Mesothelial cell of epicardium (in vitro differentiated cells): ENCODE measurements at places on chromosomes 7 and 10.

DNA sequence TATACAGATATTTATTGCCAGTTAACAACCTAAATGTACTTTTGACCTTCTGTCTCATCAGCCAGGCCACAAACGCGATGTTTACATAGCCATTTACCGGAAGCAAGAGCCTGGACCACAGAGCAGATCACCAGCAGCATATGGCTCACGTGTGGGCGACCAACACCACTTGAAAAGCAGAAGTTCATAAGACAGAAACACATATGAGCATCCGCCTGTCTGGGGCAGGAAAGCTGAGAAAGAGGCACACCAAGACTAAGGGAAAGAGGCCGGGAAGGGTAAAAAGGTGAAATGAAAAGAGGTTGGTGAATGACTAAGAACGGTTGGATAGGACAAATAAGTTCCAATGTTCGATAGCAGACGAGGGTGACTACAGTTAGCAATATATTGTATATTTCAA lies 1.3 kb downstream of the ABCB1 start:
- DNase-seq = no peak
- H3K4me3 ChIP-seq = no peak overlapping the region
- no peak overlapping the region for H3K27ac ChIP-seq
- H3K4me1 ChIP-seq = peaks cover 10% of the 10 kb centered on the region

DNA sequence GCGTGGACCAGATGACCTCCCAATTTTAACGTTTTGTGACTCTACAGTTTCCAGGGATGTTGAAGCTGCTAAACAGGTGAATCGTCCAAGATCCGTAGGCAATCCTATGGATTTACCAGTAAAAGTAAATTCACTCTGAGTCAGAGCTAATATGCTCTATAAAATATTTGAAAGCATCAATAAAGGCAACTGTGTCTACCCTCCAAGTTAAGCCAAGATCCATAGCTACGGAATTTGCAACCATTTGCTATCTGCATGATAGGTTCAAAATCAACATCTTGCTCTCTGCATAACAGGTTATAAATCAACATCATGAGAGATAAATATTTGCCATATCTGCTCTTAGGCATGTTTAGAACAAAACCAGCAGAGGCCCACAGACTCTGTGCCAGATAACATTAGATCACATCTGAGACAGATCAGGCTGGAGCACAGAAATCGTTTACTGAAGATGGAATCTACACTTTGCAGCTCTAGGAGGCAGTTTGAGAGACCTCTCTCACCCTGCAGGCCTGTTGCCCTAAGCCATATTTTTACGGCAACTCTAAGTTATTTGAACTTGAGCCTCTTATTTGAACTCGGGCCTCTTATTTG lies 80.7 kb upstream of the PDCD4 start:
- no peak overlapping the region for H3K4me3 ChIP-seq
- H3K36me3 ChIP-seq = peaks cover 3% of the 10 kb centered on the region
- H3K4me1 ChIP-seq = peaks cover 64% of the 10 kb centered on the region
- no peak for DNase-seq
- no peaks in the 10 kb centered on the region for H3K27me3 ChIP-seq

DNA sequence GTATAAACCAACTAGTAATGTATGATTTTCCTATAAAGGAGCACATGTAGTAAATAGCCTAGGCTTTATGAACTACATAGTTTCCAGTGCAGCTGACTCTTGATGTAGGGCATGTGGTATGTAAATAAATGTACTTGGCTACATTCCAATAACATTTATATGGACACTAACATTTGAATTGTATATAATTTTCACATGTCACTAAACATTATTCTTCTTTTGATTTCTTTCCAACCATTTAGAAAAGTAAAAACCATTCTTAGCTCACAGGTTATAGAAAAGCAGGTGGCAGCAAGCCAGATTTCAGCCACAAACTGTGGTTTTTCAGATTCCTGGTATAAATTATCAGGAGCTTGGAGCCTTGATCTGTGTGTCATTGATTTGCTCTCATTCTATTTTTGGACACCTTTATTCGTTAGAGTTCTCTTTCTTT lies 1182.0 kb downstream of the CNTNAP2 start:
- H3K27ac ChIP-seq = no peak overlapping the region
- peaks cover 4% of the 10 kb centered on the region for H3K27me3 ChIP-seq
- H3K4me1 ChIP-seq = peaks cover 11% of the 10 kb centered on the region
- DNase-seq = no peak
- no peaks in the 10 kb centered on the region for H3K36me3 ChIP-seq

DNA sequence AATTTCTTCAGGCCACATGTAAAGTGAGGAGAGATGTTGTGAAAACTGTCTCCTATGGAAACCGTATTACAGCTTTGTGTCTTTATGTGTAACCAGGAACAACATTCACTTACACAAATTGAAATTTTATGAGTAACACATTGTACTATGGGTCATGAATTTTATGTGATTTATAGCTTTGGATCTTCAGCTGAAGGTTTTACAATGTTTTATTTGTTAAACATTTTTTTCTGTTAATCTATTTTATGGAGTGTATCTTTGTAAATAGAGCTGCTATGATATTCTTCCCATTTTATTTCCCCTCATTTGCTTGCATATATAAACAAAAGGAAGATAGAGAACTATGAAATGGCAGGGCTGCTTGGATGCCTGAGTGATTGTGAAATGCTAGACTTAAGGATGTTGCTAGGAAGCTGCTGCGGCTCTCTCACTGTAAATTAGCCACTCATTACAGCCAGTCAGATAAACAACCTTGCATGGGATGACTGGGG lies 104.5 kb upstream of the PCLO start:
- peaks cover 7% of the 10 kb centered on the region for H3K4me1 ChIP-seq
- no peaks in the 10 kb centered on the region for H3K36me3 ChIP-seq
- H3K4me3 ChIP-seq = no peak overlapping the region

- H3K27me3 ChIP-seq = no peaks in the 10 kb centered on the region
- H3K36me3 ChIP-seq = peaks cover 53% of the 10 kb centered on the region
- H3K4me3 ChIP-seq = no peak overlapping the region
Measured at GRCh38 chr7:141558544-141559183, 7.5 kb downstream of the AGK start.

DNA sequence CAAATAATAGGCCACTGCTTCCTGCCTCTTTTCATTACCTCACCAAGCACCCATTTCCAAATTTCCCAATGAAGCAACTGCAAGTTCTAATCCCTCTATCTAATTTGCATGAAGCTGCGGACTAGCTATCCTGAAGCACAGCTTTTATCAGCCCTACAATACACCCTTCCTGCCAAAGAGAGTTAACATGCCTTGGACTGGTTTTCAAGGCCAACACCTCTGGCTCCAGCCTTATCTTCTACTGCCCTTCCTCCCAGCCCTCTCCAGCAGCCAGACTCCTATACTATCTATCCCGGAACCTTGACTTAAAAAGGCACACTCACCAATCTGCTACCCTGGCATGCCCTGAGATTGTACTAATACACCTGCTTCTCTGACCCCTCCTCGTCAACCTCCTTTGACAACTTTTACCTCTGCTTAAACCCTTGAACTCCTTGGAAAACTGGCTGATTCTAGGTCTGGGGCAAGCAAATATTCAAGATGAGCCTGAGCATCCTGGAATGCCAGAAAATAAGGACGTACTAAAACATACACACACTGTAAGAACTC lies 73.4 kb downstream of the SGMS1 start:
- peaks cover 7% of the 10 kb centered on the region for H3K36me3 ChIP-seq
- no peak overlapping the region for H3K27ac ChIP-seq
- DNase-seq = no peak
- H3K4me1 ChIP-seq = peaks cover 22% of the 10 kb centered on the region
- no peak overlapping the region for H3K4me3 ChIP-seq

GRCh38 chr10:12556039-12556438 lies 206.7 kb downstream of the CAMK1D start:
- H3K27me3 ChIP-seq = peaks cover 25% of the 10 kb centered on the region
- no peak overlapping the region for H3K27ac ChIP-seq
- DNase-seq = no peak
- no peak overlapping the region for H3K4me3 ChIP-seq

DNA sequence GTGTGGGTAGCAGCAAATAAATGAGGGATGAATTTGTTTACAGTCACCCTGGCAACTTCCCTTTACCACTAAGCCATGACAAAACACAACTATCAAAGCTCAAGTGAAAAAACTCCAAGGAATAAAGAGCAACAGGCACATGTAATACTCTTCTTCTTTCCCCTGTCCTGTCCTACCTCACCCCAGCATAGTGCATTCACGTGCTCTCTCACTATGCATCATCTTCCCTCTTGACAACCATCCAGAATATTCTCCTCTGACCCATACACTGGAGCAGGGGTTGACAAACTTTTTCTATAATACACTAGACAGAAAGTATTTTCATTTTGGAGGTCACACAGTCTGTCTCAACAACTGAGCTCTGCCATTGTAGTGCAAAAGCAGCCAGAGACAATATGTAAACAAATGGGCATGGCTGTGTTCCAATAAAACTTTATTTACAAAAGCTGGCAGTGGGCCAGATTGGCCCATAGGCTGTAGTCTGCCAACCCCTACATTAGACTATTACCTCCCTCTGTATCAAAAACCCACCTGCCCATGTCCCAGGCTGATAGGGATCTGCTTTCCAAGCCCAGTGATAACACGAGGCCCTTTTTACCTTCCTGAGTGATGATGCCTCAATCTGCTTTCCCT lies 354.5 kb downstream of the FGFR2 start:
- DNase-seq = no peak
- H3K36me3 ChIP-seq = no peaks in the 10 kb centered on the region
- no peak overlapping the region for H3K27ac ChIP-seq
- H3K4me3 ChIP-seq = no peak overlapping the region

DNA sequence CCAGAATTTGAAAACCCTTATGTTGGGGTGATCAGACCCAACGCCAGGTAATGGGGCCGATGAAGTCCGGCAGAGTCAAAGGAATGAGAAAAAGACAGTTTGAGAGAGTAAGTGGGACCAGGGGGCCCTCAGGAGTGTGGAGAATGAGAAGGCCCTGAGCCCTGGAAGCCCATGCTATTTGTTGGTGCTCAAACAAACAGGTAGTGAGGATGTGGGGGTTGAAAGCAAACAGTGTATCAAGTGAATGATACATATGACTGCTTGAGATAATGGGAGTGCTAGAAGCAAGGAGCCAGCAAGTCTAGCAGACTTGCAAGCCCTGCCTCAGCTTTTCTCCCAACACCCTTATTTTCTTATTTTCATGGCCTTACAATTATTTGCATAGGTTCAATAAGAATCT lies 11.2 kb upstream of the SEPTIN14 start:
- no peak overlapping the region for H3K27ac ChIP-seq
- no peaks in the 10 kb centered on the region for H3K36me3 ChIP-seq
- no peaks in the 10 kb centered on the region for H3K27me3 ChIP-seq
- H3K4me3 ChIP-seq = no peak overlapping the region
- no peak for DNase-seq
- no peaks in the 10 kb centered on the region for H3K4me1 ChIP-seq

DNA sequence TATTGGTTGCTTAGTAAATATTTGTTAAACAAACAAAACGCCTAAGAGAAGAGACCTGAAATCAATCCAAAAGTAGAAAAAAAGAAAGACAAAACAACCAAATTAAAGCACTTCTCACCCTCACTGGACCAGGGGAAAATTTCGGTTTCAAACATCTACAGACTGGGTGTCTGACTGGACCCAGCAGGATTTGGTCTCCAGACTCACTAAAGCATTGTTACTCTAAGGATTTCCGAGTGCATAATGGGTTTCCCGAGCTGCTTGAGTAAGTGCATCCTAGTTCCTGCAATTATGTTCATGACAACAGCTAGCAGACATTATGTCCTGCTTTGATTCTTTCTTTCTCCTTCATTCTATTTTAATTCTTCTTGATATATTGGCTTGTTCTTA lies 51.8 kb upstream of the FAM3C start:
- no peak overlapping the region for H3K4me3 ChIP-seq
- DNase-seq = no peak
- no peaks in the 10 kb centered on the region for H3K36me3 ChIP-seq

GRCh38 chr10:987620-987869 lies 689 bp upstream of the GTPBP4 start:
- peak overlapping the region; percentile 92 for H3K4me3 ChIP-seq
- H3K27me3 ChIP-seq = no peaks in the 10 kb centered on the region
- no peak for DNase-seq
- H3K27ac ChIP-seq = peak overlapping the region; percentile 97

GRCh38 chr10:117169480-117169879 lies 27.8 kb upstream of the KCNK18 start:
- H3K4me1 ChIP-seq = peaks cover 14% of the 10 kb centered on the region
- peaks cover 100% of the 10 kb centered on the region for H3K27me3 ChIP-seq
- no peaks in the 10 kb centered on the region for H3K36me3 ChIP-seq
- H3K4me3 ChIP-seq = no peak overlapping the region
- H3K27ac ChIP-seq = no peak overlapping the region

GRCh38 chr10:129509835-129510234 lies 42.8 kb downstream of the MGMT start:
- peaks cover 14% of the 10 kb centered on the region for H3K36me3 ChIP-seq
- H3K4me3 ChIP-seq = no peak overlapping the region
- H3K27ac ChIP-seq = no peak overlapping the region
- H3K27me3 ChIP-seq = no peaks in the 10 kb centered on the region
- no peak for DNase-seq
- peaks cover 12% of the 10 kb centered on the region for H3K4me1 ChIP-seq

GRCh38 chr10:18231480-18231879 lies 91.3 kb downstream of the CACNB2 start:
- H3K27me3 ChIP-seq = no peaks in the 10 kb centered on the region
- peak overlapping the region; percentile 8 for H3K27ac ChIP-seq
- peaks cover 37% of the 10 kb centered on the region for H3K4me1 ChIP-seq
- no peaks in the 10 kb centered on the region for H3K36me3 ChIP-seq
- DNase-seq = no peak

DNA sequence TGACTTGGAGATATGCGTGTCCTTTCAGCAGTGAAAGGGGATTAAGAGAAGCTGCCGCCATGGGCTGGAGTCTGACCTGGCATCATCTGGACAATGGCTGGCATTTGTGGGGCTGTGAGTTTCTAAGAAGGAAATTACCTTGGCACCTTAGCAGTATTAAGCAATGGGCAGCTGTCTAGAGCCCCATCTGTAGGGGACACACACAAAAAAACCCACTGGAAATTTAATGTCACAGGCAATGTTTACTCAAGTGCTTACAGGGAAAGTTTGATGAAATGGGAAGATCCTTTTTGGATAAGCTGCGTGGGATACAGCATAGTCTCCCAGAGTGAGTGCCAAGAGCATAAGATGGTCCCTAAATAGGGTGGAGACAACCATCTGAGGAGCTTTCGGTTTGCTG lies 25.0 kb downstream of the ADRA2A start:
- H3K4me1 ChIP-seq = no peaks in the 10 kb centered on the region
- no peak for DNase-seq
- H3K4me3 ChIP-seq = no peak overlapping the region
- H3K36me3 ChIP-seq = no peaks in the 10 kb centered on the region

GRCh38 chr7:139897422-139898090 lies 68.5 kb downstream of the TBXAS1 start:
- H3K27me3 ChIP-seq = peaks cover 18% of the 10 kb centered on the region
- H3K27ac ChIP-seq = no peak overlapping the region
- H3K36me3 ChIP-seq = no peaks in the 10 kb centered on the region
- DNase-seq = no peak
- no peaks in the 10 kb centered on the region for H3K4me1 ChIP-seq
- no peak overlapping the region for H3K4me3 ChIP-seq

- H3K4me3 ChIP-seq = no peak overlapping the region
- peaks cover 99% of the 10 kb centered on the region for H3K27me3 ChIP-seq
- peaks cover 40% of the 10 kb centered on the region for H3K4me1 ChIP-seq
- peaks cover 4% of the 10 kb centered on the region for H3K36me3 ChIP-seq
- H3K27ac ChIP-seq = no peak overlapping the region
Measured at GRCh38 chr7:96997512-96998032, 7.8 kb upstream of the DLX6 start.
